ENCODE measurements at places on chromosomes 13 and 19. TPM values are rescaled to one million over a fixed set of nuclear protein-coding genes. Genes with fewer than 3 reads are reported as not detected.

Gene SIGLECL1
- total RNA-seq, result not detected

DNA sequence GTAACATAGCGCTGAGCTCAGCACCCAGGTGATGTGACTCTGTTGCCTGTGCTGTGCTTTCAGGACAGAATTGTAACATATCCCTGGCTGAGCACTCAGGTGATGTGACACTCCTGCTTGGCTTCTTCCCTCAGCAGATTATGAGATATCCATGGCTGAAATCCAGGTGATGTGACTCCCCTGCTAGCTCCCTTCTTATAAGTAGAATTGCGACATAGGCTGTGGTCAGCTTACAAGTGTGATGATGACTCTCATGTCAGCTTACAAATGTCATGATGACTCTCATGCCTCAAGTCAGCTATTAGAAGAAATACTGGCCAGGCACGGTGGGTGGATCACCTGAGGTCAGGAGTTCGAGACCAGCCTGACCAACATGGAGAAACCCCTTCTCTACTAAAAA, 14.3 kb upstream of the ZNF429 start:
- H3K4me1 ChIP-seq, result no peaks in the 10 kb centered on the region
- peaks cover 7% of the 10 kb centered on the region for H3K36me3 ChIP-seq
- H3K27me3 ChIP-seq, result no peaks in the 10 kb centered on the region

DNA sequence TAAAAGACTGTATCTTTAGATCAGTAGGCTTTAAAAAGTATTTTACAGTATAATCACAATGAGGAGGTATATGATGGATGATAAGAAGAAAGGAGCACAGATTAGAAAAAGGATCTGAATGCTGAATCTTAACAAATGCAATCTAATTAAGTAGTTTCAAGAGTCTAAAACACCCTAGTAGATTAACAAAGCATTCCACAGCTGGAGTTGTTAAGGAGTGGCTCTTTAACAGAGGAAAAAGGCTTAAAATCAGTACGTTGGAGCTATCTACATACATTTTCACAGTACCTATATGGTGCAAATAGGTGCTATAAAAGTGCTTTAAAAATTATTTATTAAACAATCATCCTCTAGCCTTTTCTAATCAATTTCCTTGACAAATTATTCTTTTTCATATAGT, 34.5 kb downstream of the TSC22D1 start:
- H3K27ac ChIP-seq, result no peak overlapping the region
- no peaks in the 10 kb centered on the region for H3K4me1 ChIP-seq
- no peaks in the 10 kb centered on the region for H3K36me3 ChIP-seq
- no peak for DNase-seq
- H3K27me3 ChIP-seq, result no peaks in the 10 kb centered on the region

DNA sequence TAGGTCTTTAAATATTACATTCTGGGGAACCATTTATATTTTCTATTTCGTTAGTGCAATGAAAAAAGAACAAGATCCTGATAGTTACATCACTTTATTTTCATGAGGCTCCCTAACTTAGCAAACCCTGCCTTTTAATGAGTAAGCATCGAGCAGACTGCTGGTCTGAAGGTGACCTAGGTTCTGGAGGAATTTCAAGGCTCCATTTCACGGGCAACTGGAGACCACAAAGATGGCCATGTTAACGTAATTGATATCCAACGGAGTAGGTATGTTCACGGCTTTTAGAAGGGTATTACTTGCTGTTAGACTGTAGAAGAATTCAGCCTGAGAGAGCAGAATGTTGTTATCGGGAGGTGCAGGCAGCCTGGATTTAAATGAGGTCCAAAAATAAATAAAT, 1597.6 kb downstream of the EFNB2 start:
- no peaks in the 10 kb centered on the region for H3K36me3 ChIP-seq
- no peaks in the 10 kb centered on the region for H3K4me1 ChIP-seq
- no peak overlapping the region for H3K4me3 ChIP-seq

- H3K4me1 ChIP-seq, result no peaks in the 10 kb centered on the region
- H3K27me3 ChIP-seq, result no peaks in the 10 kb centered on the region
- peaks cover 12% of the 10 kb centered on the region for H3K36me3 ChIP-seq
- no peak overlapping the region for H3K4me3 ChIP-seq
- DNase-seq, result no peak
Measured at GRCh38 chr19:7978179-7978825, 27.1 kb downstream of the ELAVL1 start.
